ENCODE measurements at places on chromosomes 3 and 15.

DNA sequence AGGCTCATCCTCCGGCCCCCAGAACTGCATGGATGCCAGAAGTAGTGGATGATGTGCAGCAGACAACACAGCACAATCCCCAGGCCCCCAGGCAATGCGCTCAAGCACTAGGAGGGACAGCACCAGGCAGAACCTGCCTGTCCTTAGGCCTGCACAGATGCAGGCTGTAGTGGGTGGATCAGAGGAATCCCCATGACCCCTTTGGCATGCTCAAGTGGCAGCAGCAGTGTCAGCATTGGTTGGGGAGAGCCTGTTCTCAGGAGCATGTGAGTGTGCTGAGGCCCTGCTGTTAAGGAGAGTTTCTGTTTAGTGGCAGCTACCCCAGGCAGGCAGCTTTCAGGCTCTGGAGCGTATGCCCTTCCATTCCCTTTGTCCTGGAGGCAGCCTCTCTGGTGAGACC is 25.1 kb upstream of the CD200R1L start:
- DNase-seq, result no peak

- DNase-seq, result no peak
Observed at GRCh38 chr3:52857864-52858263, 23.0 kb upstream of the MUSTN1 start.

GRCh38 chr15:54820811-54821210 is 375.9 kb downstream of the RSL24D1 start:
- no peak for DNase-seq

DNA sequence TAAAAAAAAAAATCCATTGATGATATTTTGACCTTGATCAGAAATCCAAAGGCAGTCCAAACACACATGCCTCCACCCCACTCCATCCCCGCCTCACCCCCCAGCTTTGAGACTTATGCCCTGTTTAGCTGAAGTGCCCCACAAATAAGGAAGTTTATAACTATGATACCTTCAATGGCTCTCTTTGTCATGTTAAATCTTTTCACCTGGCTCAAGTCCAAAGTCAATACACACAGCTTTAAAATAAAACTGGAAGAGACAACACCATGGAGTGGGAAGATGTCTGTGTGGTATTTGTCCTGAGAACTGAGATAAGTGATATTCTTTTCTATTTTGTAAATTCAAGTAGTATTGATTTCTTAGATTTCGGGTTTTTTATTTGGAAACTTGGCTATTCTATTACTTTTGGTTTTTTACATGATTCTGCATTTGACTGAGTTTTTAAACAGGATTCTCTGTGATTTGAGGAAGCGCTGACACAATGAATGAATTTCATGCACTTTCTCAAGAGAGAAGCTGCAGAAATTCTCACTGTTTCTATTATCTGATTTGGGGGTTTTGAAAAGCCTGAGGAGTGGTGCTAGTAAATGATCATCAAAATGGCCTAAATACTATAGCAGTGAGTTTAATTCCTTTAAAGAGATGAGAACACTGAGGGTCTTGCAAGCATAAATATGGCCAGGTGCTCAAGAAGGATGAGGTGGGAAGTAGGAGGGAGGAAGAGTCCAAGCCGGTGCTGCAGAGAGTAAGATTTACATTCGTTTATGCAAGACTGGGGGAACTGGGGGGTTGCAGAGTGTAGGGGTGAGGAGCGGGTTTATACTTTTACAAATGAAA is 5.2 kb downstream of the FOXB1 start:
- no peak for DNase-seq

DNA sequence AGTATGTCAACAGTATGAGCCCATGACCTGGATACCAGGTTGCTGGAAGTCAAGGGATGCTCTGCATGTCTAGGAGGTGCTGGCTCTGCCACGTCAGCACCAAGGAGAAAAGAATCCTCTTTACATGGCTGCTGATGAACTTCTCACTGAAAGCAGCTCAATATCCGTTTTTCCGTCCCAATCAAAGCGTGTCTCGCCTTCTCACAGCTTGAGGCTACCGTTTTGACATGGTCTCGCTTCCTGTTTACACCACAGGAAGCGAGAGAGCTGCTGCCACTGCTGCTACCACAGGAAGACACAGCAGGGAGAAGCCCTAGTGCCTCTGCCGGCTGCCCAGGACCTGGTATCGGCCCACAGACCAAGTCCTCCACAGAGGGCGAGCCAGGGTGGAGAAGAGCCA is 27.3 kb downstream of the STARD5 start:
- DNase-seq, result no peak
